ENCODE measurements at places on chromosomes 12 and 14.

DNA sequence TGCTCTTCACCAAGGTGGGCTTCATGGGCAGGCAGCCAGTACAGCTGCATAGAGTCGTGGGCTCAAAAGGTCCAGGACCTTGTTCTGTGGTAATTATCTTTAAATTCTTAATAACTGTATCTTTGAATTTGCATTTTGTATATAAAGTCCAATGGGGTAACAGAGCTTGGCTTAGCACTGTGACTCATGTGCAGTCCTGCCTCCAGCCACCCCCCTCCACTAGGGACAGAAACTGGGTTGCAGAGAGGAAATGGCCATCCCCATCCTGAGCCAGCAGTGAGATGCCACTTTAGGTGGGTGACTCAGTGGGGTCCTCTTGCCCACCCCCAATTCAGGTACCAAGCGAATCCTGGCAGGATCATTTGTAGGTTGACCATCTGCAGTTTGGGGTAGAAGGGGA is 48.1 kb downstream of the EPS8 start:
- DNase-seq = no peak

- DNase-seq = no peak
Observed at GRCh38 chr12:131385313-131386166, 325.4 kb upstream of the SFSWAP start.

- DNase-seq = no peak
Observed at GRCh38 chr12:121364683-121365121, 12.5 kb upstream of the ANAPC5 start.

DNA sequence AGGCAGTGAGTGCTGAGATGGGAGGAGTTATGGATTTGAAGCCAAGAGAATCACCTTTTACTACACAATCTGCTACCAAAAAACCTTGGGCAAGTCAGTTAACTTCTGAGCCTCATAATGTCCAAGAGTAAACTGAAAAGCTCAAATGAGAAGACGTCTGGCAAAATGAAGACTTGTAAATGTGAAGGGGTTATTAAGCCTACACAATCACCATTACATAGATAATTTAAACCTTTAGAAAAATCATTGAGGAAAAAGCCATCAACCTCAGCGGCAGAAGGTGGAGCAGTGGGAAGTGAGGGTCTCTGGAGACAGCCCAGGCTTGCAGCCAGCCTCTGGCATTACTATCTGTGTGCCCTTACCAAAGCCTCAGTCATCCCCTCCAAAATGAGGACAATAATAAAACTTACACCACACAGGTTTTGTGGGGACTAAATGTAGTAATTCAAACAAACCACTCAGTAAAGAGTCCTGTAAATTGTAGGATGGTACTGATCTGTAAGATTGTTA is 50.5 kb upstream of the CCDC175 start:
- DNase-seq = no peak

GRCh38 chr14:94522115-94522724 is 13.0 kb upstream of the SERPINA12 start:
- DNase-seq = no peak
